ENCODE measurements at places on chromosomes 2 and 18.

GRCh38 chr18:80181642-80182461 is 65.5 kb downstream of the PARD6G start:
- no peak for DNase-seq

- peak; percentile 38 for DNase-seq
These were observed 107.1 kb upstream of the ODC1 start for GRCh38 chr2:10554961-10555809.

GRCh38 chr18:49572611-49573345 is 10.9 kb downstream of the LIPG start:
- no peak for DNase-seq

- DNase-seq: no peak
These were observed 110.9 kb downstream of the FAM210A start for GRCh38 chr18:13615432-13615861.

GRCh38 chr2:203823173-203823572 is 44.4 kb upstream of the CTLA4 start:
- no peak for DNase-seq

DNA sequence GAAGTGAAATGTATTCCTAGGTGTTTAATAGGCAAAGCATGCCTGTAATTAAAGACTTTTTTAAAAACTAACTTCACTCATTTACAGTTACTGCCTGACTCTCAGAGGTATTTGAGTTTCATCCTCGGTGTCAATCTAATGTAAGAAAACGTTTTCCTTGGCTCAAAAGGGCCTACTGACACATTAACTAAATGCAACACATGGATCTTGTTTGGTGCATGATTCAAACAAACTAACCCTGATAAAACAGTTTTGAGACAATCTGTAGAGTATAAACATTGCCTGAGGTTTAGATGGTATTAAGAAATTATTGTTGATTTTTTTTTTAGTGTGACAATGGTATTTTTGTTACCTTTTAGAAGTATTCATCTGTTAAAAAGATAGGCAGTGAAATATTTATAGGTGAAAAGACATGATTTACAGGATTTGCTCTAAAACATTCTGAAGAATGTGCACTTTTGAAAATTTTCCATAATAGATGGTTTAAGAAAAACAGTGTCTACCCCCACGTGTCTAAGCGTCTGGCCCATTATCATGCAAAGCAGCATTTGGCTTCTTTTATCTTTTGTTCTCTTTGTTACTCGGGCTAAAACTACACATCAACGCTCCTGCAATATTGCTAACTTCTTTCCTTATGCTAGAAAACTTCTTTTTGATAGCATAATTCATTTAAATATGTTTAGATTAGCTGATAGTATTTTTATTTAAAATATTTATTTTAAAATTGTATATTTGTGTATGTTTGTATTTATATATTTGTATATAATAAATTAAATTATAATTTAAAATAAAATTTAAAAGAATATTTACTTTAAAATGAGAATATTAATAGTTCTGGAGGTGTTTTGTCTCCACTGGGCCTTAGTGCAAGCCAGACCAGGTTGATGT is 160.2 kb upstream of the NDUFV2 start:
- no peak for DNase-seq

DNA sequence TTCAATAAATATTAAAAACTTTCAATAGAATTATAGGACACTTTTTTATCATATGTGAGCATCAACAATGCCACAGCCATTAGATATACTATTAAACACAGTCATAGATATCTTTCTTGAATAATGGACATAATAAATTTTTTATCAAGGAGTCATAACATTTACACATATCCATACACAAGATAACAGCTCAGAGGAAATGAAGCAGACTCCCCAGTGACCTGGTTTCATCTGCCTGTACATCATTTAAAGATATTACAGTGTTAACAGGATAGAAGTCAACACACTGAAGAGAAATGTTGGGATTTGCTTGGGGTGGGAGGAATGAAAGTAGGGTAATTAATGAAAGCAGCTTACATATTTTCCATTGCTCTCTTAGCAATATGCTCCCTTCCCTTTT is 5.1 kb downstream of the SCG2 start:
- DNase-seq: no peak

DNA sequence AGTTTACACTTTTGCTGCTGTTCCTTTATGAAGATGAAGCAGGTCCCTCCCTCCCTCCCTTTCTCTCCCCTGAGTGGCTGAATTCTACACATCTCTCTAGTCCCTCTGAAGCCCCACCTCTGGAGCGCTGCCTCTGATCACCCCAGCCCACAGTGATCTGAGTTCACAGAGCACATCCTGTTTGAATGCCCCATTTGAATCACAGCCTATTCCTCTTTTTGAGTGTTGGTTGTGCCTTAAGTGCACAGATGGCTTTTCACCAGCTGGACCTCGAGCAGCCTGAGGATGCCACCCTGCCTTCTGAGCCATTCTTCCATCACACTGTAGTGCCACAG is 87.1 kb downstream of the ITGB1BP1 start:
- DNase-seq: peak; percentile 33

GRCh38 chr2:201218780-201219179 is 35.8 kb downstream of the CASP10 start:
- DNase-seq: no peak

GRCh38 chr2:137921105-137921880 is 43.0 kb upstream of the HNMT start:
- no peak for DNase-seq

DNA sequence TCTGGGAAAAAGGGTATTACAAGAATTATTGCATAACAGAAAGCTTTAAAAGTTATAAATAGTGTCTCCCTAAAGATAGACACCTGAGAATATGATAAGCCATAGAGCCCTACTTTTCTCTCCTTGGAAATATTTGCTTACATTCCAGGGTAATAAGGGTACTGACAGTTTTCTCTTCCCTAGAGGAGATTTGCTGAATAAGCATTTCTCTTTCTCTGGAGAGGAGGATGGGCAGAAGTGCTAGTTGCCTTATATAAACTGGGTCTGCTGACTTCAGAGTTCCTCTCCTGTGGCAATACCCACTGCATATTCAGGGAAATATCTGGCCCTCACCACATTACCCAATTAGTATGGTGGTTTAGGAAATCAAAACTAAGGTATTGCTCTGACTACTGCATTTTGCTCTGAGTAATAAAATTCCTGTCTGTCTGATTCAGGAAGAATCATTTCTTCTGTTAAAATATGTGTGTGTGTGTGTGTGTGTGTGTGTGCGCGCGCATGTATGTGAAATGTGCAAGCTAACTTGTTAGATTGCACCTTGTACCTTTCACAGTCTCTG is 1391.3 kb downstream of the DSC3 start:
- no peak for DNase-seq

DNA sequence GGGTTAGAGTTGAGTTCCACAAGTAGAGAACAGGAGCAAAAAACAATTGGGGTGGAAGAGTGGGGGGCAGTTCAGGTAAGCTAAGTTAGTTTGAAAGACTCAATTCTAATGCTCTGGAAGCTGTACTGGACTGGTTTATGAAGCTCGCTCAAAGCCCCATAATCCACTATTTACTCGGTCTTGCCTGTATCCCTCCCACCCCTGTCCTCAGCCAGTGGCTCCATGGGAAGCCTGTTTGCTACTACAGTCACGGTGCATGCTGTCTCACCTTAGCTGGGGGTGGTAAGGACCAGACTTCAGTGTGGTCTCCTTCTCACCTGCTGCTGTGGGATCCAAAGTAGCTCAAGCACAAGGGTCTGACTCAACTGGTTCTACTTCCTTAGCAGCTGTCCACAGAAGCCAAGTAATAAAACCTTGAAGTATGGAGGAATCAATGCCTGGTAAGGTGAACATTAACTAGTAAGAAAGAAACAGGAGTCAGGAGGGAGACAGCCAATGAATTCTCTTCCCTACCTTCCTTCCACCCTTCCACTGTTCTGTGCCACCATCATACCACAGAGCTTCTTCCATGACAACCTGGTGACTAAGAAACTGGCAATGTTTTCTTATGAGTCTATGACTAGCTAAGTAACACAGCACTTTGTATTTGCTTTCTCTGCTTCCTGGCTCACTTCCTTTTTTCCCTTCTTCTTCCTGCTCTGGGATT is 230.8 kb downstream of the SRBD1 start:
- peak; percentile 55 for DNase-seq

GRCh38 chr2:176138923-176139660 is 9.6 kb downstream of the HOXD8 start:
- DNase-seq: peak; percentile 42
